ENCODE measurements at places on chromosomes 16 and 17.

DNA sequence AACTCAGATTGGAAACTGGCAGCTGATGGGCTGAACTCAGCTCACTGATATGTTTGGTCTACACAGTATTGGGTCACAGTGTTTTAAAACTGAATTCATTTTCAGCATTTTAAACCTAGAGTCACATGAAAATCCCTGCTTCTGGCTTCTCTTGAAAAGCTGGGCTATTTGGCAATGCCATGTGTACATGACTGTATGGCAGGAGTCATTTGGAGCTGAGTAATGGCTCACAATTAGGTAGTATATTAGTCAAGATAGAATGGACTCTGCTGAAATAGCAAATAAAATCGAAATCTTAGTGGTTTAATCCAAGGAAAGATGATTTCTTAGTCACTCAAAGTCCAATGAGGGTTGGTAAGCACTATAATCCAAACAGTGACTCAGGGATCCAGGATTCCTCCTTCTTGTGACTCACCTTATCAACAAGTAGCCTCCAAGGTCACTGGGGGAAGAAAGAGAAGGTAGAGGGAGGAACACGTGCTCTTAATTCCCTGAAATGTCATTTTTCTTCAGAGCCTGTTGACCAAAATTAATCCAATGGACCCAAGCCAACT, 13.9 kb upstream of the PMP22 start:
- peak; percentile 76 for DNase-seq

GRCh38 chr16:49688036-49688697, 167.7 kb downstream of the ZNF423 start:
- DNase-seq: no peak

DNA sequence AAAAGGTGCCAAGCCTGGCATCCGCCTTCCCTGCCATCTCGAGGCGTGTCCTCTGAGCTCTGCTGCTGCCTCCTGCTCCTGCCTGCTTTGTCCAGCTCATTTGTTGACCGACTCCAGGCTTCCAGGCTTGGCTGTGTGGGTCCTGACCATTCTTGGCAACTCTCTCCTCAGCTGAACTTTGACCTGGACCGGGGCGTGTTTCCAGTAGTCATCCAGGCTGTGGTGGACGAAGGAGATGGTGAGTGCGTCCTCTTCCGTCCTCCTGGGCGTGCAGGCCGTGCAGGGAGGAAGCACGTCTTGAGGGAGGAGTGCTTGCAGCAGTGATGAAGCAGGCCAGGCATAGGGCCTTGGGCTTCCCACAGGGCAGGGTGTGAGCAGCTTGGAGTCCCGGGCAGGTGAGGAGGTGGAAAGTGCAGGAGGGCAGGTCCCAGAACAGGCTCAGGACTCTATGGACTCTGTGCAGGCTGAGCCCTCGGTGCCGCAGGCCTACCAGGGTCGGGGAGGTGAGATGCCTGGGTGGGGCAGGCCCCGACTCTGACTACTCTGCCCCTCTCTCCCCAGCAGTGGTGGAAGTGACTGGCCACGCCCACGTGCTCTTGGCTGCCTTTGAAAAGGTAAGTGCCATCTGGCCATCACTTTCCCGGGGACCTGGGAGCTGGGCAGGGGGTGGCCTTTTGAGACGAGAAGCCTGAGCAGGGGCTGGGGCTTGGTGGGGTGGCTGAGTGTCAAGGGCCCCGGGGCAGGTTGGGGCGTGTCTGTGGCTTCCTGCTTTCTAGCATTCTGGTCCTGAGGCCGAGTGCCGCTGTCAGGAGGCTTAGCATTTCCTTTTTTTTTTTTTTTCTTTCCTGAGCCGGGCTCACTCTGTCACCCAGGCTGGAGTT, 28.6 kb upstream of the NUDT16L1 start:
- no peak for DNase-seq

DNA sequence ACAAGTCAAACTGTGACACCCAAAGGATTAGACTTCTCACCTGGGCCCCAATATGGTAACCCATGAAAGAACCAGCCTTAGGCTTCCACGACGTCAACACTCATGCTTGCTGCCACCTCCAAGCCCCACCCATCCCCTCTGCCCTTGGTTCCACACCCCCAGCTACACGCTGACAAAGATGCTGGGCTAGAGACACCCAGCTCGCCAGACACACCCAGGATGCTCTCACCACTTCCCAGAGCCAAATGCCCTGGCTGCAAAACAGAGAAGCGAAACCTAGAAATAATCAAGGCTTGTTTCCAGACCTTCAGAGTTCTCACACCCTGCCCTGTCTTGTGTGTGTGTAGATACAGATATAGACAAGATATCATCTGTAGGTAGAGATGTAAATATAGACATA, 26.0 kb upstream of the ADCY9 start:
- no peak for DNase-seq

- no peak for DNase-seq
Observed at GRCh38 chr17:50469671-50470305, 1.1 kb upstream of the CHAD start.

DNA sequence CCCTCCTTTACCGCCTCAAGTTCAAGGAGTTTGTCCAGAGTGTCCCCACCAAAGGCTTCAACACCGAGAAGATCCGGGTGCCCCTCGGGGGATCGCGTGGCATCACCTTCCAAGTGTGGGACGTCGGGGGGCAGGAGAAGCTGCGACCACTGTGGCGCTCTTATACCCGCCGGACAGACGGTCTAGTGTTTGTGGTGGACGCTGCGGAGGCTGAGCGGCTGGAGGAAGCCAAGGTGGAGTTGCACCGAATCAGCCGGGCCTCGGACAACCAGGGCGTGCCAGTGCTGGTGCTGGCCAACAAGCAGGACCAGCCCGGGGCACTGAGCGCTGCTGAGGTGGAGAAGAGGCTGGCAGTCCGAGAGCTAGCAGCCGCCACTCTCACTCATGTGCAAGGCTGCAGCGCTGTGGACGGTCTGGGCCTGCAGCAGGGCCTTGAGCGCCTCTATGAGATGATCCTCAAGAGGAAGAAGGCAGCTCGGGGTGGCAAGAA, 1.1 kb downstream of the ARL4D start:
- DNase-seq: no peak

DNA sequence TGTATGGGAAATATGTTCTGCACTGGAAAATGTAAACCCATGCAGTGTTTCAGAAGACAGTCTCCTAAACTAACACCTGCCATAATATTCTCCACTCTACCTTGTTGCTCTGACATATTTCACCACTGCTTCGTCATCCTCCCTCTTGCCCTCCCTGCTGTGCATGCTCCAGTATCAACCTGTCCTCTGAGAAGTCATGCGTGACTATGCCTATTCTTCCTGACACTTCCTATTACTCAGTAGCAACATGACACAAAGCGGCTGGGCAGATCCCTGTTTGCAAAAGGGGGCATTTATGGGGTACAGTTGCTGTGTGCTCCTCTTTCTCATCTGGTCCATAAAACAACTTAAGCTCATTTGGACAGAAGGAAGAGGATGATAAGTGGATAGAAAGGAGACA, 805.6 kb upstream of the EEF2KMT start:
- no peak for DNase-seq

- peak; percentile 58 for DNase-seq
Observed at GRCh38 chr17:40509626-40510327, 8.4 kb upstream of the TNS4 start.

- no peak for DNase-seq
Observed at GRCh38 chr17:67459985-67460384, 82.9 kb downstream of the PITPNC1 start.

DNA sequence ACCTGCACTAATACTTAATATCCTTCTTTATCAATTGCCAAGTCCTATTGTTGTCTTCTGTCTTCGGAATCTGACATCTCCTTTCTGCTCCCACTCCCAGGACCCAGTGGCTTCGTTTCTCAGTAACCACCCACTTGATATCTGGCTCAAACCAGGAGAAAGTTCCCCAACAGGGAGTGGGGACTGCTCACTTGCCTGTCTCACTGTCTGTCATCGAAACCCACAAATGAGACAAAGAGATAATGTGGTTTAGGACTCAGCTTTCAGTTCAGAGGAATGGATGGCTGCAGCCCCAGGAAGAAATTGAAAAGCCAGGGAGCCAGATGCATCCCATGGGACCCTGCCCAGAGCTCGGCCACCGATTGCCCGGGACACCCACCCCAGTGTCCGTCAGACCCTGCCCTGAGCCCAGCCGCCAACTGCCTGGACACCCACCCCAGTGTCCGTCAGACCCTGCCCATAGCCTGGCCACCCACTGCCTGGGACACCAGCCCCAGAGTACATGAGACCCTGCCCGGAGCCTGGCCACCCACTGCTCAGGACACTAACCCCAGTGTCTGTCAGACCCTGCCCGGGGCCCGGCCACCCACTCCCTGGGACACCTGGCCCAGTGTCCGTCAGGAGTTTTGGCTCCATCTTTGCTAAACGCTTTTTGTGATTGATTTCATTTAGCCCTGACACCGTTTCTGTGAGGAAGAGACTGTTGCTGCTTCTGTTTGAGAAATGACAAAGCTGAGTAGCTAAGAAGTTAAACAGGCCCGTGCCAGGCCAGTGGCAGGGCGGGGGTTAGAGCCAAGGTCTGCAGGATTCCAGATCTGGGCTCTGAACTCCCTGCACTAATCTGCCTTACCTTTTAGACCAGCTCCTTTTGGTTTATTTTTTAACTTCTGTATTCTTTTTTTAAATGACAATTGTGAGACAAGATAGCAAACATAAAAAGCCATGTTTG, 251.4 kb downstream of the PHKB start:
- DNase-seq: no peak

DNA sequence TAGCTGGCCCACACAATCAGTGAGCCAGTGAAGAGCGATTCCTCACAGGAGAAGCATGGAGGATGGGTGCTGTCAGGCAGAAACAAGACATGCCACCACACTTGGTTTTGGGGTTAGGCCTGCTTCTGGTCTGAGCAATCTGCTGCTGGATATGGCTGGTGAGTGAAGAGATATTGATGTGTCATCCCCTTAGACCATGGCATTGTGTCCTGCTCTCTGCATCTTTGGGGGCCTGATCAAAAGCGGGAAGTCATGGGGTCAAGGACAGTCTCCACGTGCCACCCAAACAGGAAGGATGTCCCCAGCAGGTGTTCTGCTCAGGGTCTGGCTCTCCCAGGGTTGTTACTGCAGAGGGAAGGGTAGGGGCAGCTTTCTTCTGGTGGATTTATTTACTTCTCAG, 140.7 kb downstream of the PRKCB start:
- DNase-seq: no peak

DNA sequence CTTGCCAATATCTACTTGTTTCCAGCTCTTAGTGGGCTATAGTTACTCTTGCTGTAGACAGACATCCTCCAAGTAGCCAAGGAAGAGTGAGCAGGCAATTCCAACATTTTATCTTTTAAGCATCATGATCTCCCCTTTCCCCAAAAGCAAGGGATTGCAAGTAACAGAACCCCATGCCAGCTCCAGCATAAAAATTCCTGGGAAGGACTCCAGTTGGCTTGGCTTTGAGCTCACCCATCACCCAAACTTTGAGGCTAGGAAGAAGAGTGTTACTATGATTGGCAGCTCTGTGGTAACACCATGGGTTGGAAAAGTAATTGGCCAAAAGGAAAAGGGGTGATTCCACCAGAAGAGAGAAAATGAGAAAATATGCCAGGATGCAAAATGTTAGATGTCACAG, 1086.4 kb upstream of the RBFOX1 start:
- DNase-seq: no peak

DNA sequence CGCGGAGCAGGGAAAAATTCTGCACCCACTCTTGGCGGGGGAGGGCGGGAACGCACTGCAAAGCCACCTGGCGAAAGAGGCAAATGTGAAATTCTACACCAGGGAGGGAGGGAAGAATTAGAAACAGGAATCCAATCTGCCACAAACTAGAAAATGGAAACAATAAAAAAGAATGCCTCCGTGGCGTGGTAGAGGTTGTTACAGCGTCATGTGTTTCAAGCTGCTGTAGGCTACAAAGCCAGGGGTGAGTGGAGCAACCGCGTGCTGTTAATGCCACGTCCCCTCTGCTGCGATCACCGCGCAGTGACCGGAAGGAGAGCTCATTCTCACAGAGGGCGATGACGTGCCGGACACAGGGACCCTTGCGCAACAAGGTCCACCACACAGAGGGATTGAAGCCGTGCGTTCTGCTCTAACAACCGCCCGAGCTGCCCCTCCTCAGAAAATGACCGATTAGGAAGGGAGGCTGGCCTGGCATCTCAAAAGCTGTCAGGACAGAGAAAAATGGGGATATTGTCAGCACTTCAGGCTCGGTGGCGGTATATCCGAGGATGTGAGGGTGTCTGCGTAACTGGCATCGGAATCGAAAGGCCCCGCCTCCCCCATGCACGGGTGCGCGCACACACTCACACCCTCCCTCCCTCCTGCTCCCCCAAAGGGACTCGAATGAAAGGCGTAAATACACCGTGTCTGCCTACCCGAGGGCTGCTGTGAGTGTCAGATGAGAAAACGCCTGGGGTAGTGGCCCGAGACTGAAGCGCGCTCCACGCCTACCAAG, 70.8 kb upstream of the TNRC6C start:
- peak; percentile 43 for DNase-seq

DNA sequence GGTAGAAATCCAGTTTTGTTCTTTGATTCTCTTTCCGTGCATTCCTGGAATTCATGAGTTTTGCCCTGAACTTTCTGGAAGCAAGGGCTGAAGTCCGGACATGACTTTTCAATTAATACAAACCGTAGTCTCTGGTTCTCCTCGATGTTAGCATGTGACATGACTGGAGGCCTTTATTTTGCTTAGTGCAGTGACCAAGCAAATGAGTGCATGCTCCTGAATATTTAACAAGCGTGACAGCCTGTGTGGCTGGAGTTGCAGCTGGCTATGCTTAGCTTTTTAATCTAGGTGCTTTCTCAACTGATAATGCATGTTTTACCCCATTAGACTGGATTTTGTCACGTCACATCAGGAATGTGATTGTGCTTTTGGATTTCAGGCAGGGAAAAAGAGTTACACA, 302.1 kb downstream of the MAP2K6 start:
- peak; percentile 37 for DNase-seq

DNA sequence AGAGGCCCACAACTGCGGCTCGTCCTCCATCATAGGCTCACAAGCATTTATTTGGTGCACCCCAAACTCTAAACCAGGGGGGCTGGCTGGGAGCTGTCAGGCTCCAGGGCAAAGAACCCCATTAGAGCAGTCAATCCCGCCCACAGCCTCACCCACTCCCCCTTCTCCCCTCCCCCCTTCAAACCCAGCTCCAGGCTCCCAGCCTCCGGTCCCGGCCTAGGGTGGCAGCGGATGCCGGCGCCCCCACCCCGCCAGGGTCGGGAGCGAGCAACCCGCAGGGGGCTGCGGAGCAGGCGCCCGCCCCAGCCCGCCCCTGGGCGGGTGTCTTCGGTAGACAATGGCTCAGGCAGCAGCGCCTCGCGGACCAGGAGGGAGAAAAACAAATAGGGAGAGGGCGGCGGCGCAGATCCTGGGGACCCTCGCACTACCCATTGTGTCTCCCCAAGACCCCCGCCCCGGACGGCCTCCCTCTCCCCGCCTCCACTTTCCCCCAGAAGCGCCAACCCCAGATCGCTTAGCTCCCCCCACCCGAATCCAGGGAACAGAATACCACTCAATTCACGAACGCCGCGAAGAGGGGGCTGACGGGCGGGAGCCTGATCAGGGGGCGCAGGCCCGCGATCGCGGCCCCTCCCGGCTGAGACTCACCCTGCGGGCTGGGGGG, 572 bp downstream of the FAM171A2 start:
- peak; percentile 14 for DNase-seq

DNA sequence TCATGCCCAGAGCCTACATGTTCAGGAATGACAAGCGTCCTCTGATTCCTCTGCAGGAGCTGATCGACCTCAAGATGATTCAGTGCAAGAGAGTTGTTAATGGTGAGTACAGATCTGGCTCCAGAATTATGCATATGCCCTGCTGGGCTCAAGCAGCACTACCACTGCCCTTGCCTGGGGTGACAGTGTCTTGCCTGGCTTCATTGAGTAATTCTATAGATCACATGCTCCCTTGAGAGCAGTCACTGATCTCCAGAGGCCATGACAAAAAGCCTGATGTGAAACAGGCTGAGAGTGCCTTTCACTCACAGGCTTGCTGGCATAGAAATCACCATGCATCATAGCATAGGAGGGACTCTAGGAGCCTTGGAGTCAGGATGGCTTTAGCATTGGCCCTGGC, 26.4 kb downstream of the DUS2 start:
- DNase-seq: no peak

Measured in astrocyte of the spinal cord (primary cell).